ENCODE measurements at places on chromosomes 4 and X.

GRCh38 chr4:102403116-102403515, 57.8 kb upstream of the SLC39A8 start:
- DNase-seq: no peak

- DNase-seq: no peak
Observed at GRCh38 chr4:138709859-138710258, 305.7 kb upstream of the NOCT start.

GRCh38 chr4:139018501-139018900, 2.9 kb downstream of the NOCT start:
- no peak for DNase-seq

DNA sequence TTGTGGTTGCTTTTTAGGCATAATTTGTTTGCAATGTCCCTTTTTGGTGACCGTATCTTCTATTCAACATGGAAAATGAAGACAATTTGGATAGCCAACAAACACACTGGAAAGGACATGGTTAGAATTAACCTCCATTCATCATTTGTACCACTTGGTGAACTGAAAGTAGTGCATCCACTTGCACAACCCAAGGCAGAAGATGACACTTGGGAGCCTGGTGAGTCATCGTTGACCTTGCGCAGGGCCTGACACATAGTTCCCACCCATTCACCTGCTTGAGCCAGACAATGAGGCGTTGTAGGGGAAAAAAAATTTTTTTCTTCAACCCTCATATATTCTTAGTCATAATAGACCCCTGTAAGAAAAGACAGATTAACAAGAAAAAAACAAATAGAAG, 32.4 kb downstream of the EGF start:
- DNase-seq: no peak

DNA sequence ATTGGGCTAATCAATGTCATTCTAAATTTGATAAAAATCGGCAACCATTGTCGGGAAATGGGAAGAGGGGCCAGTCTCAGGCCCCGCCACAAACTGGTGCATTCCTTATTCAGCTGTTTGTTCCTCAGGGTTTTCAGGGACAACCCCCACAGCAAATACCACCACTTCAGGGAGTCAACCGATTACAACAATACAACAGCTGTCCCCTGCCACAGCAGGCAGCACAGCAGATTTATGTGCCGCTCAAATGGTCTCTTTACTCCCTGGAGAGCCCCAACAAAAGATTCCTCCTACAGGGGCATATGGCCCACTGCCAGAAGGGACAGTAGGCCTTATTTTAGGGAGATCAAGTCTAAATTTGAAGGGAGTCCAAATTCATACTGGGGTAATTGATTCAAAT, 61.8 kb downstream of the ZNF732 start:
- no peak for DNase-seq

GRCh38 chr4:16043642-16044498, 40.0 kb downstream of the PROM1 start:
- no peak for DNase-seq

- no peak for DNase-seq
Observed at GRCh38 chr4:153705743-153706468, 21.8 kb downstream of the TLR2 start.

DNA sequence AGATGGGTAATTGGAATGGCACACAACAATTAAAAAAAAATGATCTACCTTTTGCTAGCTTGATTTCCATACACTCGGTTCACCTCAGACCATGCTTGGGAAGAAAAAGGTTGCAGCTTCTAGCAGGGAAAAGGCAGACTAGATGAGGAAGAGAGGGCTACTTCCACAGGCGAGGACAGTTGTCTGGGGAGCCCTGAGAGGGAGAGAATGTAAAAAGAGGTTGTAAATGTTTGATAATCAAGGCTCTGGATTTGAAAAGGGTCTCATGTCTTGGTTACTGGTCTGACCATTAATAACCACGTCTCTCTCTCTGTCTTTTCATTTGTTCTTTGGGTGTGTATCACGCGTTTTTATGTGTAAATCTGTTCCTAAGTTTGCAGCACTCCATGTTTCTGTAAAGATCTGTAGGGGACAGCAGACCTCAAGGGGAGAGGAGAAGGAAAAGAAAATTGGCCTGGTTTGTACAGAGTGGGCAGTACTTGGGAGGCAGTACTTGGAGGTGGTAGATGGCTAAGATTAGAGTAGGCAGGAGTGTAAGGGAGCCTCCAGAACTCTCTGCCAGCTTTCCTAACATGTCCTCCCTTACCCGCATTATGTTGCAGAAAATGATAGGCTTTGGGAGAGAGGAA, 750 bp downstream of the ARMCX5 start:
- DNase-seq: no peak

DNA sequence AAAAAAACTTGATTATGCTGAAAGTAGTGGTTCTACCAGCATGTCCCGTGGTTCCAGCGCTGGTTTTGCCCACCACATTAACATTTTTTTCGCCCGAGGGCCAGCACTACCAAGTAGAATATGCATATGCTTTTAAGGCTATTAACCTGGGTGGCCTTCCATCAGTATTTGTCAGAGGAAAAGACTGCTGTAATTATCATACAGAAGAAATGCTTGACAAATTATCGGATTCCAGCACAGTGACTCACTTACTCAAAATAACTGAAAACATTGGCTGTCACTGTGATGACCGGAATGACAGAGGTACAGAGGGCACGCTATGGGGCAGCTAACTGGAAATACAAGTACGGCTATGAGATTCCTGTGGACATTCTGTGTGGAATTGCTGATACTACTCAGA, 34.6 kb downstream of the PRPS2 start:
- DNase-seq: no peak

DNA sequence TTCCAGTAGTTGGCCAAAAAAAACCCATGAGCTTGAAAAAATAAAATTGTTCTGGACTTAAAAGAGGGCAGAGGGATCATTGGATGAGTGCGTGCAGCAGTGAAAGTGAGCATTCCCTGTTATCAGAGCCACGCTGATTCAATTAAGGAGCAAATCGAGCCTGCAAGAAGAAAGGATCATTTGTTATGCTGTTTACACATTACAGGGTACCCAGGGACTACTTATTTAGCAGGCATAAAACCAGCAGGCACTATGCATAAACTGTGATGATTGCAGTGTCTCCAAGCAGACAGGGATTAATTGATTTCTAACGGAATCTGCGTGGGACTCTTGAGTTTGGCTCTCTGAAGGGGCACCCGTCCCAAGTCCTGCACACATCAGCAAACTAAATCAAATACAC, 83.5 kb downstream of the SHOX start:
- no peak for DNase-seq

DNA sequence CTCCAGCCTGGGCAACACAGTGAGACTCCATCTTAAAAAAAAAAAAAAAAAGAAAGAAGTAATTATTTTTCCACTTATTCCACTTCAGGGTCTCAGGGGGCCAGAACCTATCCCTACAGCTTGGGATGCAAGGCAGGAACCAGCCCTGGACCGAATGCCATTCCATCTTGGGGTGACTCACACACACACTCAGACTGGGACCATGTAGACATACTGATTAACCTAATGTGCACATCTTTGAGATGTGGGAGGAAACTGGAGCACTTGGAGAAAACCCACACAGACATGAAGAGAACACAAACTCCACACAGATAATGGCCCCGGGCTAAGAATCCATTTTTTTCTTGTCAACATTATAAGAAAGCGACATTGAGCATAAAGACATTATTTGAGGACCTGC, 132.5 kb downstream of the PTTG2 start:
- no peak for DNase-seq

DNA sequence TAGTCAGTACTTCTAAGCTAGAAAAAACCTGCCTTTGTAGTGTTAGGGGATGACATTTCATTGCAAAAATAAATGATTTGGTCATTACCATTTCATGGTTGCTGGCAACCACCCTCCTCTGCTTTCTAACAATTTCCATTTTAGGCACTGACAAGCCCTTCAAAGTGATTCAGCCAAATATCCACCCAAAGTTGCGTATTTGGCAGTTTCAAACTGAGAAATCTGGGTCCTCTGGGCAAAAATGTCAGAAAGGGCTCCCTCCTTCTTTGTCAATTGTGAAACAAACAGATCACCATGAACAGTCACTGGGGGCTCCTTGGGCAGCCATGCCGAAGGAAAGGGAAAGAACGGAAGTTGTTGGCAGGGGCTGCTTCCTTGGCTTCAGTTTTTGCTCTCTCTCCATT, 33.0 kb downstream of the PLAC1 start:
- DNase-seq: no peak

DNA sequence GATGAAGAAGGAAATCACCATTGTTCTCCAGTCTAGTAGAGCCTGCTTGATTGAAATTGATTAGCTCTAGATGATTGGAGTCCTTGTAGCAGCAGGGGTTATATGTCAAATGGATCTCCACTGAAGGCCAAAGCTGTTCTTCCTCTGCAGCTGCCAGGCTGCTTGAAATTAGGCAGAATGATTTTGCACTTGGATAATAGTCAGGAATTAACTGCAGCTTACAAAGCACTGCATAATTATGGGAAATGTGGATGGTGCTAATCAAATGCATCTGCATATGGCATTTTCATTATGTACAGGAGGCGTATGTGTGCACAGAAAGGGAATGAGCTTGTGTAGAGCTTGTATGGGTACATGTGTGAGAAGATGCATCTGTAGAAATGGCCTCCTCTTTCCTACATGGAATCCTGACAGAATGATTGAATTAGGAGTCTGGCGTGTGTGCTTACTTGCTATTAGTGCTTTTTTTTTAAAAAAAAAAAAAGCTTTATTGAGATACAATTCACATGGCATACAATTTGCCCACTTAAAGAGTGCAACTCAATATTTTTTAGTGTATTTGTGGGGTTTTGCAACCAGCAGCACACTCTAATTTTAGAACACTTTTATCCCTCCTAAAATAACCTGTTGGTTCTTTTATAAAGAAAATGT, 65.9 kb downstream of the TMEM131L start:
- DNase-seq: no peak

- DNase-seq: no peak
Observed at GRCh38 chr4:94216394-94216793, 8.7 kb downstream of the SMARCAD1 start.

DNA sequence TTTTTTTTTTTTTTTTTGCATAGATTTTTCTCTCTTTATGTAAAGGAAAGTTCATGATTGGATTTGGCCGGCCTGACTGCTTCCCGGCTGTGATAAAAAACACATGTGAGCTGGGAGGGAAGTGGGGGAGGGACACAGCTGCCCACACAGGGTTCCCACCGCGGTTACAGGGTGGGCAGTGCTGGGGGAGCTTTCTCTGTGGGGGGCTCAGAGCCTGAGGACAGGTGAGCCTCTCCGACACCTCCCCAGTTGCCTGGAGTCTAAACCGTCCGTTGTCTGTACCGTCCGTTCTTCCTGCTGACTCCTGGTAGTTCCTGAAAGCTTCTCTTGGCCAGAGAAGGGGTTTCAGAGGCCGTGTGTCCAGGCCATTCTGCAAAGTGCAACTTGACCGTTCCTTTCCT, 21.8 kb downstream of the SHOX start:
- DNase-seq: no peak

GRCh38 chr4:2932951-2933565, 30.1 kb downstream of the NOP14 start:
- DNase-seq: no peak

- no peak for DNase-seq
Observed at GRCh38 chrX:12701628-12702027, 89.6 kb upstream of the PRPS2 start.

DNA sequence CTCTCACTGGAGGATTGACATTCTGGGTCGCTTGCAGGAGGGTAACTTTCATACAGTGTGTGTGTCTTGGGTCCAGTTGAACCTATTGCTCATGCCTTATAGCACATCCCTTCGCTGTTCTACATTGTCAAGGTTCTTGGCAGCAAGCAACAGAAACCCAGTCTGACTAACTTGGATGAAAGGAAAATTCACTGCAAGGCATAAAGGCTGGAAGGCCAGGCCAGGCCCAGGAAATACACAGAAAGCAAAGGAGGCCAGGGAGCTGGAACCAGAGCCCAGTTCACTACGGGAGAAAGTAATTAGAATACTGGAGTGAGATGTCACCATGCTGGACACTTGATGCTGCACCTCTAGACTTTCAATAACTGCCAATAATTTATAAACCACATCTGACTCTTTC, 353.8 kb upstream of the GATB start:
- no peak for DNase-seq

DNA sequence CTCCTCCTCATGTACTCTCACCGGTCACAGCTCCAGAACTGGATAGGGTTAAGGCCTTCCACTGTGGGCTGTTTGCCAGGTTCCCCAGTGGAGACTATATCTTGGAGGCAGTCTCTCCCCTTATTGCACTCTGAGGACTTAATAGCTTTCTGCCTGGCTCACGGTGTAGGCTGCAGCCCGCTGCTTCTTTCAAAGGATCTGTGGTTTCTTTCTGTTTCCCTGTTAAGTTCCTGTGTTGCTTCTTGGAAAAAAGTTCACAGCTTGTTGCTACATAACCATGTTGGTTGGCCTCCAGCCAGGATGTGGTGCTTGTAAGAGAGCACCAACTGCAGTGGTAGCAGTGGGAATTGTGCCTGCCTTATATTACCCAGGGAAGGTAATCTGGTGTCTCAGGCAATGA, 24.9 kb upstream of the ZDHHC15 start:
- DNase-seq: peak; percentile 81

DNA sequence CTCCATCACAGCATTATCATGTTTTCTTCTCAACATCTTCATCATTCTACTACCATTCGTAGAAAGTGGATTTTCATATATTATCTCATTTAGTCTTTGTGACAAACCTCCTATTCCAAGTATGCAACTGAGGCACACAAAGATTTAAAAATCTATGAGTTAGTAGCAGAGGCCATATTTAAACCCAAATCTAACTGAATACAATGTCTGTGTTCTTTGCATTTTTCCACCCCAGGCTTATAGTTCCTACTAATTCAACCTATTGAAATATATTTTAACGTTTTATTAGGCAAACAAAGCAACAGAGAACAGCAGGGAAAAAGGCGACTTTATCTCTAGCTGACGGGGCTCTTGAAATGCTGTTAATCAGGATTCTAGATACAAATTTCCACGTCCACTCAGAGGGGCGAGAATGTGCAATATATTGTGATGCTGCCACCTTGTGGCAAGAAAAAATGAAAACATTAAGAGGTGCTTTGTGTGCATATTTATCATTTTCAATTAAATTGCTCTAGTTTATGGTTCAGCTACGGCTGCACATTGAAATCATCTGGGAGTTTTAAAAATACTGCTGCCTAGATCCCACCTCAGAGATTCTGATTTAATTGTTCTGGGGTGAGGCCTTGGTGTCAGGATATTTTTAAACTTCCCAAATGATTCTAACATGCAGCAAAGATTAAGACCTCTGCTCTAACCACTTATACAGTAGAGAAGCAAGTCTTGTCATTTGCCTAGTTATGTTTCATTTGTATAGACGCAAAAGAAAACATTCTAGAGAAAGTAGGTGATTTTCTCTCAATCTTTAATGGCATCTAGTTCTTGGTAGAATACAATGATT, 315.9 kb downstream of the MAPK10 start:
- no peak for DNase-seq

DNA sequence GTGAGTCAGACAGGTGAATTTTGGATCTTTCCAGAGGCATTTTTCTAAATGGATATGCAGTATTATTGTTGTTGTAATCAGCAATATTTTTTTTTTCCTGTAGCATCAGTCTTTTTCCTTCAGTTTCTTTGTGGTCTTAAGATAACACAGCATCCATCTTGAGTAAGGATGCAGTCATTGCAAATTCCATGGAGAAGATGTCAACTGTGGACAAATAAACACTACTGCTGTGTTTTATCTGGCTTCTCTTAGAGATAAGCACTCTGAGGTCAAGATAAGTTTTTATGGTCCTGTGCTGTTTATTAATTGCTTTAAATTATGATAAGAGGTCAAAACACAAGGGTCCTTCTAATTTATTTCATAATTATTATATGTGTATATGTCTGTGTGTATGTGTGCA, 1255.7 kb downstream of the ADGRL3 start:
- no peak for DNase-seq
